Glomerular endothelial cell (primary cell): ENCODE measurements at places on chromosomes 12 and 14. TPM values are rescaled to one million over a fixed set of nuclear protein-coding genes. Genes with fewer than 3 reads are reported as not detected.

EPS8 gene
- total RNA-seq = 7.2 and 22.0 TPM in 2 replicates

MYH6 gene
- total RNA-seq = not detected in 2 replicates

TXNDC16 gene
- total RNA-seq = 2.4 and 4.7 TPM in 2 replicates

PLXNC1 gene
- total RNA-seq = 0.15 and 0.99 TPM in 2 replicates

OGFOD2 gene
- 8.8 and 10.6 TPM in 2 replicates for total RNA-seq

CD163L1 gene
- 1.8 and 3.3 TPM in 2 replicates for total RNA-seq

MLF2 gene
- total RNA-seq = 186 and 229 TPM in 2 replicates

RNASE3 gene
- total RNA-seq = not detected in 2 replicates

TBX3 gene
- total RNA-seq = 6.8 and 6.9 TPM in 2 replicates

CYP46A1 gene
- 0.12 and 2.2 TPM in 2 replicates for total RNA-seq

GRCh38 chr12:131046813-131047788 lies 93.4 kb downstream of the ADGRD1 start:
- DNase-seq = no peak

DNA sequence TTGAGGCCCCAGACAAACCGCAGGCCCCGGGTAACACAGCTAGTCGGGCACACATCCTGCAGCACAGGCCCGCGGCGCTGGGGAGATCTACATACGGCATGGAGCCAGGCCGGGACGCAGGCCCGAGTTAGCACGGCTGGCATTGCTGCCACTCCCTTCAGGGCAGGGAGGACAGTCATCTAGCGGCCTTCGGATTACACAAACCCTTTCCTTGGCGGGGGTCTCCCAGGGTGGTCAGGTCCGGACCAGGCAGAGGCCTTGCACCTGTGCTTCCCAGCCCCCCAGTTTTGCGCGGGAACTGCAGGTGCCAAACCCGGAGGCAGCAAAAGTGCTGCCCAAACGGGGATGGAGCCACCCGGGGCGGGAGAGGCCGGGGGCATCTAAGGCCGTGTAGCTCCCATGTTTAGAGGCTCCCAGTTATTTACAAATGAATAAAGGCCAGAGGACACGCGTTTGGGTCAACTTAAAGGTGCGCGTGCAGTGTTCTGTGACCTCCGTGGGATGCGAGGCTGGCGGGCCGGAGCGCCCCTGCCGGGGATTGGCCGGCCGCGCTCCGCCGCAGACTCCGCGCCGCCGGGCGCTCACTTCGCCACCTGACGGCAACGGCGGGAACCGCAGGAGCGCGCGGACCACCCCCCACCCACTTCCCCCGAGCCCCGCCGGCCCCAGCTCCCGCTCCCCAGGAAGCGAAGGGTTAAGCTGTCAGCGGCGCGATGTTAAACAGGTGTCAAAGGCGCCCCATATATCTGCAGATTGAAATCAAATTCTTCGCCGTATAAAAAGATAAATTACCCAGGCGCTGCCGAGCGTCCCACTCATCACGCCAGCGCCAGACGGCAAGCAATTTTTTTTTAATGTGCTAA lies 18.1 kb downstream of the VSX2 start:
- no peak for DNase-seq

- DNase-seq = peak; percentile 29
Observed at GRCh38 chr12:44015333-44015941, 179.6 kb downstream of the TMEM117 start.

- DNase-seq = no peak
Observed at GRCh38 chr12:85322715-85323114, 42.7 kb downstream of the ALX1 start.

DNA sequence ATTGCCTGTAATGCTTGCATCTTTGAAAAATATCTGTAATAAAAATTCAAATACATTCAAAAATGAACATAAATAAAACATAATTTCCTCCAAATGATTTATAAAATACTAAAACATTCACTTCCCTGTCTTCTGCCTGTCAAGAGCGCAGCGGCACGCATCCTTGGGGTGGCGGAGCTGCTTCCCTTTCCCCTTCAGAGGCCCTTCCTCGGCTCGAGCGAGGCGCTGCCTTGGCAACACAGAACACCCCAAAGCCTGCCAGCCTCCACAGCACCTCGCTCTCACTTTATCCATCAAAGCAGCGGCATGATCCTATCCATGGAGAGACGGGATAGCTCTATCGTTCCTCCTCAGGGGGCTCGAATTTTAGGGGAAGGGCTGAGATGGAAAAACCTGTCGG lies 146.2 kb downstream of the GXYLT1 start:
- no peak for DNase-seq

- DNase-seq = no peak
Observed at GRCh38 chr12:64080319-64081007, 141.6 kb downstream of the KICS2 start.

DNA sequence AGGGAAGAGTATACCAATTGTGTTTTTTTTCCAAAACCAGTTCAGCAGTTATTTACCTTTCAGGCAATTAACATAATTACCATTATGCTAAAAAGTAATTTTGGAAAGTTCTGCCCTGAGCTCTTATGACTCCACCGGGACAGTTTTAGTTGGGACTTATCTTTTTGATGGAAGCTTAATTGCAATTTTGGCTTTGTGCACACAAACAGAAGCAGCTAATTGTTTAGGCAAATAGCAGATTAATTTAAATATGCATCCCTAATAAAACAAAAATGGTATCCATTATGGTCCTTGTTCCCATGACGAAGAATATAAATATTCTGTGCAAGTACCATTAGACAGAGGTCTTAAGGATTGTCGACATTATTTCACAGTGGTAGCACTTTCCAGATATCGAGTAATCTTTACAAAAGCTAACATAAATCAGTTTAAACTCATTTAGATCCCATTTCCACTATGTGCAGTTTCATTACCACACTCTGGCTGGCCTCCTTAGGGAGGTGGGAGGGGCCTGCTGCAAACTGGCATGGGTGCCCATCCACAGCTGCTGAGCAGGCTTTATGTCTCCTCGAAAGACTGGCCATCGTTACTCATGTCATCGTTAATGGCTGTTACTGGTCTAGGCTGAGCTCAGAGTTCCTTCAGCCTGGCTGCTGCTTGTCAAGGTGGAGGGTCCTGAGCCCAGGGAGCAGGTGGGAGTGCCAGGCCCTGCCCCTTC lies 68.2 kb downstream of the FBXW8 start:
- DNase-seq = no peak

DNA sequence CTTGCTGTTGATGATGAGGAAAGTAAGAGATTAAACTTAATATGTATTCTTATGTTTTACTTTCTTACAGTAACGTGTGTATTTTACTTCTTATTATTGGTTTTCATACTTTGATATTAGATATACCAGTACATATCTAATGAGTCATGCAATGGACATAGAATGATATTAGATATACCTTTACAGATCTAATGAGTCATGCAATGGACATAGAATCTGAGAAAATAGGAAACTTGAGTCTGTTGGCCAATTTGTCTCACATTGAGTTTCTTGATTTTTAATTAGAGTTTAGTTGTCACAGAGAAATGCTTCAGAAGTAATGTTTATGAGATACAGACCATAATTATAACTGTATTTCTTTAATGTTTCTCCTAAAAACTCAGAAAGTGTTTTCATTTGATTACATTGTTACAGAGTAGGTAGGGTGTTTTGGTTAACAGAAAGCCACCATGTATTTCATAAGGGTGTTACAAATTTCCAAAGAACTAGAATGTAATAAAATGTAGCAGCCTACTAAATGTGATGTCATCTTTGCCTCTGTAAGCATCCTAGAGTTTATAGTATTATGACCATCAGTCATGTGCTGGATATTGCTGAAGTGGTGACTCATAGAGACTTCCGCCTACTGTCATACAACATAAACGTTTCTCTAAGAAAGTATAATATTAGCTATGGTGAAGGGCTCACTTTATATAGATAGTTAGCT lies 3.0 kb downstream of the GAS2L3 start:
- DNase-seq = no peak

GRCh38 chr14:75510547-75510946 lies 11.7 kb upstream of the BATF start:
- DNase-seq = no peak

DNA sequence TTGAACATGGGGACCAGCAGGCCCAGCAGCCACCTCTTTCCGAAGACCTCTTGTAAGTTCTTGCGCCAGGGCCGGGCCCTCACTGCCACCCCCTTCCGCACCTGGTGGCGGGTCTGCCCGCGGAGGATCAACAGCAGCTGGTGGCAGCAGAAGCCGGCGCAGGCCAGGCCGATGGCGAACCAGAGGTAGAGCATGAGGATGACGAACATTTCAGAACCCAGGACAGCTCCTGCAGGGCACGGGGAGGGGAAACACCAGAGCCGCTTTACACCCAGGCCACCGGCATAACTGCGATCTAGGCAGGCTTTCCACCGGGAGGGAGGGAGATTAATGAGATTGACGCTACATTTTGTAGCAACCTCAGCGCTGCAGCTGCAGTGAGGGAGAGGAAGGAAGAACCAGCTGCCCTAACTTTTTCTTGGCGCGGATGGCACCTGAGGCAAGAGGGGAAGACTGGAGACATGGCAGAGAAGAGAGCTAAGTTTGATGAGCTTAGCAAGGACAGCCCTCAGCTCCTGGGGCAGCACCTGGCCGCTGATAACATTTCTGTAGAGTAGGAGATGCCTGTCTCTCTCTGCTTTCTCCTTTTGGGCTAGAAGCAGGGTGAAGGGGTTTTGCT lies 7.8 kb downstream of the ZDHHC22 start:
- DNase-seq = no peak

DNA sequence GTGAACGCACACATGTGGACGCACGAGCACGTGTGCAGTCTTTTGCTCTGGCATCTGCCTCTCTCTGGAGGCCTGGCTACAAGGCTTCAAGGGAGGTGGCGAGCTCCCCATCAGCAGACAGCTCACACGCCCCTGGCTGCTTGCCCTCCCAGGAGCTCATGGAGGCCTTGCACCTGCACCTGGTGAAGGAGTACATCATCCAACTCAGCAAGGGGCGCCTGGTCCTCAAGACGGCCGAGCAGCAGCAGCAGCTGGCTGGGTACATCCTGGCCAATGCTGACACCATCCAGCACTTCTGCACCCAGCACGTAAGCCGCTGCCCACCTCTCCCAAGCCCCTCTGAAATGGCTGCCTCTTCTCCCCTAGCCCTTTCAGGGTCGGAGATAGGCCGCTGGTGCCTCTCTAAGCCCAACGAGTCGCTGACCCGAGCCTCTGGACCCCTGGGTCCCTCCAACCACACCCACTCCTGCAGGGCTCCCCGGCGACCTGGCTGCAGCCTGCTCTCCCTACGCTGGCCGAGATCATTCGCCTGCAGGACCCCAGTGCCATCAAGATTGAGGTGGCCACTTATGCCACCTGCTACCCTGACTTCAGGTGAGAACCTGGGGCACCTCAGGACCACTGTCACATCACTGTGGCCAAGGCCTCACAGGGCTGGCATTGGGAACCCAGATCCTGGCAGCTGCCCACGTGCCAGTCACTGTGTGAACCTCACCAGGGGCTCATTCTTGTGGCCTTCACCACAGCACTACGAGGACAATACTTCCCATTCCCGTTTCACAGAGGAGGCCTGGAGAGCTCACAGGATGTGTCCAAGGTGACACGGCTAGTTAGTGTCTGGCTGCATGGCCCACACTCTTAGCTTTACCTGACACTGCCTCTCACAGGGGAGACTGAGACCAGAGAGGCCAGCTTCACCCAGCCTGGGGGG lies 10.2 kb downstream of the TNFAIP2 start:
- DNase-seq = no peak

DNA sequence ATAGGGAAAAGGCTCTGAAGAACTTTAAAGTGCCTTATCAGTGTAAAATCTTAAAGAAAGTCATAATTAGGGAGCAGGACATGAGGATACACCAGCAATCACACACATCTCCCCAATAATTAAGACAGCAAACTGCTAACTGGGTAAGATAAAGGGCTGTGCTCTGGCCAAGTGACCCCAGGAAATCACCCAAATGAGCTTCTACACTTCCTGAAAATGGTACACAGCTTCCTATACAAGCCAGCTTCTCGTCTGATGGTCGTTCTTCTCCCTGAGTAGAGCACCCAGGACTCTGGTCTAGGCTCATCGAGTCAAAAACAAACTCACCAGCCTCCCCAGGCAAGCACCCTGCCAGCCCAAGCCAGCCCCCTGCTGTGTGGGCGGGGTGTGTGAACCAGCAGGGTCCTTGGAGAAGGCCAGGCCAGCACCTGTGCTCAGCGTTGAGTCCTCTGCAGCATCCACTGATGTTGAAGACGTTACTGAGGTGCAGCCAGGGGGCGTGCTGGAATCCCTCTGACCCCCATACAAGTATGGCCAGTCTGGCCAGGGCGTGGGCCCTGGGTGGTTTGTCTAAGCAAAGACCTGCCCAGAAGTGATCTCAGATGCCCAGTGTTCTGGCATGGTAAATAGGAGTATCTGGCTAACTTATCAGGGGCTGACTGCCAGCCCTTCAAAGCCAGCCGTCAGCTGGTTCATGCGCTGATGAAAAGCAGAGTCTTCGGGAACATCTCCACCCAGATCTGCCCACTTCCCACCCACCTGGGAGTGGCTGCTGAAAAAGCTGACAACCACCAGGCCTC lies 41.4 kb downstream of the ACTN1 start:
- no peak for DNase-seq

DNA sequence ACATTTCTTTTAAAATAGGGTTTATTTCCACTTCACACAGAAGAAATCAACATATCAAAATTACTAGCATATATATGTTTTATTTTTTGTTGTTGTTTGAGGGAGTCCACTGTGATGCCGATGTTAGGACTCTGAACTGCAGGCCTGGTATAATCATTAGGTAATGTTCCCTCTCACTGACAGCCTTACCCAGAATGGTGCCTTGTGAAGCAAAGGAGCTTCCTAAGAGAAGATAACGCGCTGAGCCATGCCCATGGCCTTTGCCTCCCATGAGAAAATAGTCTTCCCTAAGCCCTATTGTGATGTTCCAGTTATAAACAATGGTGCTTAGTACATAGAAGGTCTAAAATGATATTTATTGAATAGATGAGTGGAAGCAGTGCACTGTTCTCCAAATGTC lies 12.0 kb downstream of the GNG2 start:
- no peak for DNase-seq

- no peak for DNase-seq
Observed at GRCh38 chr12:117334051-117334450, 27.4 kb downstream of the NOS1 start.

GRCh38 chr12:123995023-123995748 lies 22.2 kb downstream of the ZNF664 start:
- DNase-seq = no peak

- DNase-seq = no peak
Observed at GRCh38 chr14:100442498-100443490, 119.7 kb downstream of the SLC25A47 start.

DNA sequence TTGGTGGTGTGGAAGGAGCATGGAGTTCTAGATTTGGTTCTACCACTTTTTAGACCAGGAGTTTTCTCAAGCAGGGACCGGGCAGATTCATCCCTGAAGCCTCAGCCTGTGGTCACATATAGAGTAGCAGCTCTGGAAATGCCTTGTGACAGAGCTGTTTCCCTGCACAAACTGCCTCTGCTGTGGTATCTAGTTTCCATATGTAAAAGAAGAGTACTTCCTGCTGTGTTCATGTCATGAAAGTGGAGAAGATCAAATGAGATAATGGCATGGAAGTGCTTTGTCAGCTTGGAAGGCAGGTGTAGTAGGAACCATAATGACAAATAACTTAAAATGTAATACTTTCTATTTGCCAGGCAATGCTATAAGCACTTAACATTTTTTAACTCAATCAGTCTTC lies 26.1 kb downstream of the OTUB2 start:
- DNase-seq = no peak

- DNase-seq = no peak
Observed at GRCh38 chr12:3207175-3207574, 130.0 kb downstream of the TSPAN9 start.

- DNase-seq = no peak
Observed at GRCh38 chr14:57918791-57919190, 52.9 kb upstream of the SLC35F4 start.

GRCh38 chr14:85531141-85531586 lies 1.2 kb downstream of the FLRT2 start:
- no peak for DNase-seq
